ENCODE measurements at places on chromosomes 11 and 22. TPM values are rescaled to one million over a fixed set of nuclear protein-coding genes. Genes with fewer than 3 reads are reported as not detected.

Gene MMP8
- not detected for total RNA-seq

Gene NF2
- total RNA-seq = 28.1 TPM

DNA sequence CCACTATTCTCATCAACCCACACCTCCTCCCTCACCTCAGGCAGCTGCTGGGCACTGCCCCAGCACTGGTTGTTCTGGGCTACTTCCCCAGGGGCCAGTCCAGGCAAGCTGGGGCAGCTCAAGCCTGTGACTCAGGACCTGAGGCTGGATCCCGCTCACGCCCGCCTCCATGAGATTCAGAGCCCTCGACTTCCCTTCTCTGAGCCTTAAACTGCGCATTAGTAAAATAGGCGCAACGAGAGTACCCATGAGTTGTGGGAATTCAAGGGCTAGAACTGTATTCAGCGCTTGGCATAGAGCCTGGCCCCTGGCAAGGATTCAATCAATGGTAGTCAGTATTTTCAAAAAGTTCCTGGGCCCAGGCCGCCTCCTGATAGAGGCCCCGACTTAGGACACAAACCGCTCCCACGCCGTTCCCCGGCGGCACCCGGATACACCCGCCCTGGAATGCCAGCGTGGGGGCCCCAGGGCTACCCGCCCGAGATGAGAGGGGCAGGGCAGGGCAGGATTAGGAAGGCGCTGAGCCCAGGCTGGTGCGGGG is 723 bp upstream of the CD82 start:
- no peak for DNase-seq
- H3K27me3 ChIP-seq = peaks cover 16% of the 10 kb centered on the region
- H3K4me1 ChIP-seq = peaks cover 23% of the 10 kb centered on the region
- peak overlapping the region; percentile 15 for H3K27ac ChIP-seq
- no peaks in the 10 kb centered on the region for H3K36me3 ChIP-seq

DNA sequence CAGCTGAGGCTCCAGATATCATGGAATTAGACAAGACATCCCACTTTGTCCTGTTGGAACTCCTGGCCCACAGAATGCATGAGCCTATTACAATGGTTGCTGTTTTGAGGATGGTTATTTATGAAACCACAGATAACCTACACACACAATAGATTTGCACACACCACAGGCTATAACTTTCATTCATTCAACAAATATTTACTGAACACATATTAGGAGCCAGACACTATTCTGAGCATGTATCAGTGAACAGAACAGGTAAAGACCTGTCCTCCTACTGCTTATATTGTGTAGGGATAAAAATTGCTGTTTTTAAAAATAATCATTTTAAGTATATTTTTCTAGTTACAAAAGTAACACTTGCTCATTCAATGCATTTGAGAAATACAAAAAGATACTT is 13.4 kb upstream of the LDLRAD3 start:
- no peak for DNase-seq
- H3K27me3 ChIP-seq = no peaks in the 10 kb centered on the region
- no peak overlapping the region for H3K4me3 ChIP-seq
- H3K27ac ChIP-seq = no peak overlapping the region
- peaks cover 13% of the 10 kb centered on the region for H3K4me1 ChIP-seq

Data from neural progenitor cell (in vitro differentiated cells).